Endothelial cell of umbilical vein (primary cell): ENCODE measurements at places on chromosomes 11 and 22. TPM values are rescaled to one million over a fixed set of nuclear protein-coding genes. Genes with fewer than 3 reads are reported as not detected.

SYT13 gene
- polyA plus RNA-seq = not detected in 2 replicates

PLEKHA7 gene
- polyA plus RNA-seq = 1.6 and 1.7 TPM in 2 replicates

GRCh38 chr11:17542249-17542648 is 2.0 kb downstream of the USH1C start:
- H3K27ac ChIP-seq = no peak overlapping the region
- peaks cover 13% of the 10 kb centered on the region for H3K27me3 ChIP-seq
- H3K4me1 ChIP-seq = no peaks in the 10 kb centered on the region

DNA sequence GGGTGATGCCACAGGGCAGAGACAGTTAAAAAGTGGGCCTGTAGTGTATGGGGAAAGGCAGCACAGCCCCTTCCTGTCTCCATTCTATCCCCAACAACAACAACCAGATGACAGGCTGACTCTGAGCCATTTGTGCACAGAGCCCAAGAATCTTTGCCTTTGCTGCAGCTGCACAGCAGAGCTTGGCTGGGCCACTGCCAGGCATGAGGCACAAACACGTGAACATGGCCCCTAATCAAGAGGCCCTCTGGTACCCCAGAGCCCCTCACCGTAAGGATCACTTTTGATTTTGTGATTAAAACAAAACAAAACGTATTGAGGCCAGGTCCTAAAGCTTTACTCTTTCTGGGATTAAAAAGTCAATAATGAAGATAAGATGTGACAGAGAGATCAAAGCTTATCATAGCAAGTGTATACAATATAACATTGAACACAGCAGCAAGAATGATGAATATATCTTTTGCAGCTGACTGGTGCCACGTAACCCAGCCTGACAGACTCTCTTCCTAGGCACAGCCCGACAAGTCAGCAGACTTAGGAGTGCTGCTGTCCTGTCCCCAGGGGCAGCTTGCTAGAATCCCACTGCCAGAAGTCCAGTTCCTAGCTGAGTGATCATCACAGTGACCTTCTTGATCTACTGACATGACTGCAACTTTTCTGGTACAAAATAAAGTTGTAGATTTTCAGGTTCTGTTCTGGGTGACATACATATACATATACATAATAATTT is 117.8 kb downstream of the SERGEF start:
- H3K27ac ChIP-seq = no peak overlapping the region
- DNase-seq = no peak
- no peaks in the 10 kb centered on the region for H3K36me3 ChIP-seq
- no peaks in the 10 kb centered on the region for H3K4me1 ChIP-seq

- no peak overlapping the region for H3K27ac ChIP-seq
- H3K27me3 ChIP-seq = no peaks in the 10 kb centered on the region
- H3K36me3 ChIP-seq = no peaks in the 10 kb centered on the region
- no peaks in the 10 kb centered on the region for H3K4me1 ChIP-seq
Measured at GRCh38 chr22:28155808-28156207, 236.8 kb upstream of the PITPNB start.
